ENCODE measurements at places on chromosomes 6 and 20. TPM values are rescaled to one million over a fixed set of nuclear protein-coding genes. Genes with fewer than 3 reads are reported as not detected.
A peak's percentile ranks its signal among the peaks of the same experiment; 100 is the strongest.

Gene DAAM2
- total RNA-seq, result under 0.01 TPM

Gene TMEM244
- total RNA-seq, result not detected

DNA sequence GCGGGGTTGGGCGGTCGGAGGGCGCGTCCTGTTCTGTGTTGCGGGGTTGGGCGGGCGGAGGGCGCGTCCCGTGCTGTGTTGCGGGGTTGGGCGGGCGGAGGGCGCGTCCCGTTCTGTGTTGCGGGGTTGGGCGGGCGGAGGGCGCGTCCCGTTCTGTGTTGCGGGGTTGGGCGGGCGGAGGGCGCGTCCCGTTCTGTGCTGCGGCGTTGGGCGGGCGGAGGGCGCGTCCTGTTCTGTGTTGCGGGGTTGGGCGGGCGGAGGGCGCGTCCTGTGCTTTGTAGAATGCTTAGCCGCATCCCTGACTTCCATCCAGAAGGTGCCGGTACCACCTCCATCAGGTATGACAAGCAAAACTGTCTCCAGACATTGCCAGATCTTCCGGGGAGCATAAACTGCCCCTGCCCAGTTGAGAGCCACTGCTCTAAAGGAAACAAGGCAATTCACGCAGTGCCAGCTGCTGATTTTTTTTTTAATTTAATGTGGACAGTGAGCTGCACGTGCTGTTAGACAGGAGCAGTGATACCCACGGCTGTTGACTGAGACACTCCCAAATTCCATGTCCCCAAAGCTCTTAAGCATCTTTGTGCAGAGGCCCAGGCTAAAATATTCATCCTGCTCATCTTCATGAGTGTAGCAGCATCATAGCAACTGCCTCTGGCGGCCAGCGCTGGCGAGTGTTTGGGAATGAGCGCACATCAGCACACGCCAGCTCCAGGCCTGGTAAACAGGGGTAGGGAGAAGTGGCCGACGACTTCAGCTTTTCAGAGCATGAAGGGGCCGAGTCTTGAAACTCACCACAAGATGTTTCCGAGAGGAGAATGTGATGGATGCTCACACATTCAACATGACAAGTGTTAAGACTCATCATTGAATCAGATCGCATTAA, 284.4 kb upstream of the CDH4 start:
- no peak for DNase-seq

DNA sequence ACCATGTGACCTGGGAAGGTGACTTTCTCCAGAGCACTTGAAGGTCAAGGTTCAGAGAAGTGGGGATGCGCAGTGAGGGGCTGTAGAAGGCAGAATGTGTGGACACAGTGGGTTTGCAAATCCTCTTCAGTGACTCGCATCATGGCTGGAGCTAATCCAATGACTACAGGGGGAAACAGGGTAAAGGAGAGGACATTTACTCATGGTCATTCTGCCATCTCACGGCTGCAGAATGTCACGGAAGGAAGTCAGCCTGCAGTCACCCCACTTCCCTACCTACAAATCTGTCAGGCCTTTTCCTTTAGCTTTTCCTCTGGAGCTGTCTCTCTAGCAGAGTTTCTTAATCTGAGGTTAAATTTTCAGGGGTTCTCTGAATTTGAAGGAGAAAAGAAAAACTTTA, 337.6 kb downstream of the CDC5L start:
- no peak for DNase-seq

- DNase-seq, result peak; percentile 50
Measured at GRCh38 chr20:37095108-37095598, 644 bp downstream of the RBL1 start.

DNA sequence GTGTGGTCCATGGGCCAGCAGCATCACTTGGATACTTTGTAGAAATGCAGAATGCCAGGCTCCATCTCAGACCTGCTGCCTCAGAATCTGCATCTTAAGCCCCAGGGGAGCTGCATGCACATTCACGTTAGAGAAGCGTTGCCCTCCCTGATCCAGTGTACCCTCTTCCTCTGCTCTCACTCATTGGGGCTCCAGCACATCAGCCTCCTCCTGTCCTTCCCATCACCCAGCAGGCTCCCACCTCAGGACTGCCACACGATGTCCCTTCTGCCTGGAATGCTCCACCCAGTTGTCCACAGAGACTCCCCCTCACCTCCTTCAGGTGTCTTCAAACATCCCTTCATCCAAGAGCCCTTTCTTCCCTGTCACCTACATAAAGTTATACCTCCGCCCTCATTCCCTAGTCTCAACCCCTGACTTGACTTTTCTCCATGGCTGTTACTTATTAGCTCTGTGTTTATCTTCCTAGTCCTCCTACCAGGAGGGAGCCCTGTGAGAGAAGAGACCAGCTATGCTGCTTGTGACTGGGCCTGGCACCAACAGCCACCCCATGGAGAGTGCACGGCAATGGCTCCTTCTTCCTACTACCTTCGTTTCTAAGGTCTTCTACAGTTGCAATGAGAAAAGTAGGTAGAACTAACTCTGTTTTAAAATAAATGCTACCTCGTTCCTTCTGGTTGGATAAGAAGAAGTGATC, 3.3 kb upstream of the ACSS1 start:
- no peak for DNase-seq

DNA sequence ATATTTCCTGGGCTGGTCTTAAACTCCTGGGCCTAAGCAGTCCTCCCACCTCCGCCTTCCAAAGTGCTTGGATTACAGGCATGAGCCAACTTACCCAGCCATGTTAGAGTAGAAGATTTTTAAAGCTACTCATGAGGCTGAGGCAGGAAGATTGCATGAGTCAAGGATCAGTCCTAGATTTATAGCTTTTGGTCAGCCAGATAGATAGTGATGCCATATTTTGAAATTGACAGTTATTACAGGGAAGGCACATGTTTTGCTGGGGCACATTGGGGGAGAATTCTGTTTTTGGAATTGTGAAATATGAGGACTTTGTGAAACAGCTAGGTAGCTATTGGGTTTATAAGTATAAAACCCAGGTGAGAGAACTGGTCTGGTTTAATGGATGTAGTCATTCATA, 40.9 kb downstream of the DOP1A start:
- DNase-seq, result no peak

- peak; percentile 38 for DNase-seq
Measured at GRCh38 chr6:57267586-57268293, 45.6 kb upstream of the RAB23 start.

Gene MLN
- total RNA-seq, result not detected

Gene IPCEF1
- total RNA-seq, result 0.27 TPM

DNA sequence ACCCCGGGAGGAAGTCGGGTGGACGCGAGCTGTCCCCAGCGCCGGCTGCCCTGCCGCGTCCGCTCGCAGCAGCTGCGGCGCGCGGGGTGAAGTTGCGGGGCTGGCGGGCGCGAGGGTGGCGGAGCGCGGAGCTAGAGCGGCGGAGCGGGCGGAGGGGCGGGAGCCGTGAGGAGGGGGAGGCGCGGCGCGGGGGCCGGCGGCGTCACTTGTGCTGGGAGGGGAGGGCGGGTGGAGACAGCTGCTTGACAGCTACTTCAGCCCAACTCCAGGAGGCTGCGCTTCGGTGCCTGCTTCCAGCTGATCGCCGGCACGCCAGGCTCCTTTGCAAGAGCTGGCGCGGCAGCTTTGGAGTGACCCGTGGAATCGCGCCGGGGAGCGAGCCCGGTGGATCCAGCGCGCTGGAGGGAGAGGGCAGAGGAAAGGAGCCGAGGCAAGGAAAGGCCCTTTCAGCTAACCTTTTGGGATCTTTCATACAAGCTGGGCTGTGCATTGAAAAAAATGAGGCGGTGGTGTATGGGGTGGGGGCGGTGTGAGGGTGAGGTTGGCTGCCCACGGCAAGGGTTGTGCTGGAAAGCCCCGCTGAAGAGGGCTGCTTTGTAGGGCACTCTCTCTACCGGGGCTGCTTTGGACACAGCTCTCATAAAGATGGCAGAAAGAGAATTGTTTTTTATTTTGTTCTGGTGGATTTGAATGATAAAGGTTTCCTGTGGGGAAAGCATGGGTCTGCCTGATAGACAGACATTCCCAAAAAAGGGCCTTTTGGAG, 24.6 kb downstream of the RIPOR2 start:
- peak; percentile 54 for DNase-seq

DNA sequence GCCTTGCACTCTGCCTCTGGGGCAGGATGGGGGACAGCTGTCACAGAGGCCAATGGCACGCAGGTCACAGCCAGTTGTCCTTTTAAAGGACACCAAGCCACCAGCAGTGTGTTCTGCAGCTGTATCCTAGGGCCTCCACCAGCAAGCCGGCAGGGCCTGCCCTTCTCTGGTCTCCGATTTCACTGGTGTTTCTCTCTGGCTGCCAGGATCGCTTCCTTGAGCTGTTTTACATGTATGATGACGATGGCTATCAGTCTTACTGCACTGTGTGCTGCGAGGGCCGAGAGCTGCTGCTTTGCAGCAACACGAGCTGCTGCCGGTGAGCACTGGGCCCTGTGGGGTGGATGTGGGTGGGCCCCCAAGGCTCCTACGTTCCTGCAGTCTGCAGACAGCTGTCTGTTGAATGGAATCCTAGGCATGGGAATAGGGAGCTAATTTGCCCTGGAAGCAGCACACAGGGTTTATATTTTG, 22.7 kb upstream of the MAPRE1 start:
- DNase-seq, result no peak

DNA sequence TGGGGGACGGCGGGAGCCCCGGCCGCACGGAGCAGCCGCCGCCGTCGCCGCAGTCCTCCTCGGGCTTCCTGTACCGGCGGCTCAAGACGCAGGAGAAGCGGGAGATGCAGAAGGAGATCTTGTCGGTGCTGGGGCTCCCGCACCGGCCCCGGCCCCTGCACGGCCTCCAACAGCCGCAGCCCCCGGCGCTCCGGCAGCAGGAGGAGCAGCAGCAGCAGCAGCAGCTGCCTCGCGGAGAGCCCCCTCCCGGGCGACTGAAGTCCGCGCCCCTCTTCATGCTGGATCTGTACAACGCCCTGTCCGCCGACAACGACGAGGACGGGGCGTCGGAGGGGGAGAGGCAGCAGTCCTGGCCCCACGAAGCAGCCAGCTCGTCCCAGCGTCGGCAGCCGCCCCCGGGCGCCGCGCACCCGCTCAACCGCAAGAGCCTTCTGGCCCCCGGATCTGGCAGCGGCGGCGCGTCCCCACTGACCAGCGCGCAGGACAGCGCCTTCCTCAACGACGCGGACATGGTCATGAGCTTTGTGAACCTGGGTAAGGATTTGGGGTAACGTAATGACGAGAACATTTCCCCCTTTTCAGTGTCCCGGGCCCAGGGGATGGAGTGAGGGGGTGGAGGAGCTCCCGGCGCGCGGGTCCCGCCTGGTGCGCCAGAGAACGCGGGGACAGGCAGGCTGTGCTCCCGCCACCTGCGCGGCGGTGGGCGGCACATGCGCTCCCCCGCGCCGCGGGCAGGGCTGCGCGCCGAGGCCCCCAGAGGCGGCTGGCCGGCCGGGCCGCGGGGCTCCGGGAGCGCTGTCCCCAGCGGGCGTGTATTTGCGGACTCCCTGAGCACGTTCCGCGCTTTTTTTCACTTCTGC, 1.4 kb downstream of the BMP6 start:
- DNase-seq, result no peak

- no peak for DNase-seq
Measured at GRCh38 chr6:72627539-72627938, 5.7 kb downstream of the KCNQ5 start.

GRCh38 chr6:29230666-29231065, 60.0 kb downstream of the OR2J2 start:
- no peak for DNase-seq

DNA sequence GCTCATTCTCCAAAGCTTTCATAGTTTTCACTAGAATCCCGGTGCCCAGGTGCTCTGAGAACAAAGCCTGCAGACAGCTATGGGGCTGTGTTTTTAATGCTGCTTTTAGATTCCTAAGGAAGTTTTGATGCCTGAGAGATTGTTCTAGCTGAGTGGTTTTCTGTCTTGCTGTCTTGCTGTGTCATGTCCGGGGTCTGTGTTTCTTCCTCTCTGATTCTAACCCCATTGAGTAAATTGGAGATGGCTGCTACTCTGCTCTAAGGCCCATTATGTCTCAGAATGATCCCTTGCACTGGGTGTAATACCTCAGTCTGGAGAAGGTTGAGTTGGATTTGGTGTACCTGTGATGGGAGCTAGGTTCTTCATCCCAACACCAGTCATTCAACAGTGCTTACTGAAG, 63.4 kb downstream of the ARID1B start:
- no peak for DNase-seq

- DNase-seq, result no peak
Measured at GRCh38 chr6:47626782-47627181, 71.6 kb upstream of the ADGRF4 start.

GRCh38 chr6:49646130-49646824, 9.6 kb upstream of the RHAG start:
- DNase-seq, result peak; percentile 82

Gene SLC22A1
- under 0.01 TPM for total RNA-seq

- no peak for DNase-seq
Measured at GRCh38 chr6:116390581-116390980, 19.8 kb downstream of the DSE start.

DNA sequence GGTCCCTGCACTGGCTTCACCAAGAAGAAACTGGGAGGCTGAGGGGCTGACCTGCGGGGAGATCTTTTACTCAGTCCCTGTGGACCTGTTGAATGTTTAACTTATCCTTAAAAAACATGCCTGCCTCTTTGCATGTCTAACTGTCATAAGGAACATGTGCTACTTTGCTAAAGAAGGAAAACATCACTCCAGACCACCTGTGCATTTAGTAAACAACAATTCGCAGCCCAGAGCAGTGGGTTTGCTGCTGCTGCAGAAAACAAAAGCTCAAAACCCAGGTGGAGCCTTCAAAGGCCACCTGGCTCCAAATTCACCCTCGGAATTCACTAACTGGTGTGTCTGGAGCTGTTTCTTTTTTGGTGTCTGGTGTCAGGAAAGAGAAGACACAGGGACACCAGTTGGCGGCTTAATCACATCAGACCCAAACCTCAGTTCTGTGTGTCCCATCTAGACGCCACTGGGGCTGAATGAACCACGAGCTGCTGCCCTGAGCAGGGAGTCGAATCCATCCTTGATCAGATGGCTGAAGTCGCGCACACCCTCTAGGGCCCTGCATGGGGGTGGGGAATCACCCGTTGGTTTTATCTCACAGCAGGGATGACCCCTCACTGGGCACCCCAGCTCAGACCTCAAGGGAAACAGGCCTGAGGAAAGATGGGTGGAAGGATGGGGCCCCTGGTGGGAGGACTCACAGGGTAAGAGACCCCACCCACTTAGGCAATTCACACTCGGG, 344.3 kb downstream of the PREX1 start:
- no peak for DNase-seq

- DNase-seq, result no peak
Measured at GRCh38 chr6:124872361-124873065, 89.7 kb upstream of the RNF217 start.

- DNase-seq, result no peak
Measured at GRCh38 chr20:59771506-59772372, 161.7 kb downstream of the SYCP2 start.

Gene DCDC2
- total RNA-seq, result under 0.01 TPM

- DNase-seq, result no peak
Measured at GRCh38 chr6:30600451-30600961, 16.5 kb downstream of the PPP1R10 start.

Measured in hematopoietic multipotent progenitor cell (in vitro differentiated cells).